Fibroblast of lung (primary cell): ENCODE measurements at places on chromosomes 16 and 17. TPM values are rescaled to one million over a fixed set of nuclear protein-coding genes. Genes with fewer than 3 reads are reported as not detected.

Gene TP53TG3B
- total RNA-seq: not detected in 2 replicates

Gene TPPP3
- 1.5 and 3.8 TPM in 2 replicates for total RNA-seq

Gene ABCC3
- 20.0 and 34.8 TPM in 2 replicates for total RNA-seq

Gene CHD9NB
- total RNA-seq: 3.6 and 5.3 TPM in 2 replicates

Gene IGSF6
- under 0.01 TPM in 1 of 2 replicates, not detected in the other for total RNA-seq

Gene TANC2
- total RNA-seq: 19.3 and 41.9 TPM in 2 replicates

Gene RNF222
- total RNA-seq: not detected in 2 replicates

Gene PRR29
- 0.17 and 0.26 TPM in 2 replicates for total RNA-seq

Gene TUBB3
- 253 and 294 TPM in 2 replicates for total RNA-seq

Gene DNAH3
- total RNA-seq: not detected in 2 replicates

Gene TBC1D3B
- 1.8 and 2.3 TPM in 2 replicates for total RNA-seq
